Stimulated activated naive CD4-positive, alpha-beta T cell (primary cell): ENCODE measurements at places on chromosomes 7 and 10.

DNA sequence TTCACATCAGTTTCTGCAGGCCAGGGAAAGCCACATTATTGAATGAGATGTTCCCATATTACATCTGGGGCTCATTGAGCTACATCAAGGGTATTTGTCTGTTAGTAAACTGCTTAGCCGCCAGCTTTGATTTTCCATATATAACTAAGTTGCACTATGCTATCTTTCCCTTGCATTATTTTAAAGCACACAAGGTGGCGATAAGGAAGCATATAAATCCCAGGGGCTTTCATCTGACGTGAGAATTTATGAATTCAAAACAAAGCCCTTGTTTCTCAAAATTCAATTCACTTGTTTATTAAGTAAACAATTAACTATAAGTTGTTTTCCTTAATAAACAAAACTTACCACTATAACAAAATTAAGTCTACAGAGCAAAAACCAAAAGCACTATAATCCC, 334.1 kb upstream of the TPK1 start:
- no peak for DNase-seq

DNA sequence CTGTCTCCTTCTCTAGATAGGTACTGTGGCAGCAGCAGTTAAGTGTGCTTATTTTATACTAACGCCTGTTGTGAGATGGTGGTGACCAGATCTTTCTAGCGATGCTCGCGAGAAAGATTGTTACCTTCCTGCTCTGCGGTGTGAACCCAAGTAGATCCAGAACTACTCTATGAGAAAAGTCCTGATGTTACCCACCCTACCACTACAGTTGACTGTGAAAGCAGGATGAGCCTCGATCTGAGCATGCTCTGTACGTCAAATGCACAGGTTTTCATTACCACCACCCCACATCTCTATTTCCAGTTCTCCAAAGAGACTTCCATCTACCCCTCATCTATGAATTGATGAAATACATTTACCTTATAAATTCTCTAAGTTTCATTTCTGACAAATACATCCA, 64.6 kb upstream of the KCTD7 start:
- no peak for DNase-seq

DNA sequence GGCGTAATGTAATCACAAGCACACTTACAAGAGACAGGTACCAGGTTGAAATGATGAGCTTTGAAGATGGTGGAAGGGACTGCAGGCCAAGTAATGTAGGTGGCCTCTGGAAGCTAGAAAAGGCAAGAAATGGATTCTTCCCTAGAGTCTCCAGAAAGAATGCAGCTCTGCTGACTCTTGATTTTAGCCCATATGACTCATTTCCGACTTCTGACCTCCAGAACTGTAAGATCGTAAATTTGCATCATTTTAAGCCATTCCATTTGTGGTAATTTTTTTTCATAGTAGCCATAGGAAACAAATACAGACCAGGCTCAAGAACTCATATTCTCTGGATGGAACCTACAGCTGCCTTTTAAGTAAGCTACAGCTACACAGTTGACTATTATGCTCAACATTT, 315.5 kb downstream of the MAGI2 start:
- no peak for DNase-seq

DNA sequence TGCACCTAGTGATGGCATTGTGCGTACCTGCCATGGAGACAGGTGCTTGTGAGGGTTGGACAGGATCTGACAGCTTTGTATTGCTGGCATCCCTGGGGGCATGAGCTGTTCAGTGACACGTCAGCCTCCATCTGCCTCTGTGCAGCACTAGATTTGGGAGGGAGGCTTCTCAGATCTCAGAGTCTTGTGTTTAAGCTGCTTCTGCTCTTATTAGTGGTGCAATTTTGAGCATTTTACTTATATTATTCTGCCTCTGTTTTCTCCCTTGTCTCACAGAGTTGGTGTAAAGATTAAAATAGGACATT, 5.1 kb downstream of the ARHGAP22 start:
- no peak for DNase-seq

DNA sequence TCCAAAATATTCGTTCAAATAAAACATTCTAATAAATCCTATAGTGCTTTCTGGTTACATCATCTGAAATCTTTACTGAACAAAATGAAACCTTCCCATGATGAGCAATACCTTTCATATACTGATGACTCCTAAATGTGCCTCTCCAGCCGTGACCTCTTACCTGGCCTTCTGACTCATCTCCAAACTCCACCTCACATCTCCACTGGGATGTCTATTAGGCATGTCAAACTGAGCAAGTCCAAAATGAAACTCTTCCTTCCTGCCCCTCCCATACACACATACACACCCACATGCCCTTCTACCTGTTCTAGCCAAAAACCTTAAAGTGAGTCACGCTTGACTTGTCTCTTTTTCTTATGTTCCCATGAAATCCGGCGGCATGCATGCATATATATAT, 22.9 kb downstream of the GSAP start:
- DNase-seq: no peak

GRCh38 chr10:15224948-15225347, 56.5 kb upstream of the NMT2 start:
- no peak for DNase-seq

- DNase-seq: no peak
Observed at GRCh38 chr10:58979711-58980110, 196.7 kb upstream of the PHYHIPL start.

DNA sequence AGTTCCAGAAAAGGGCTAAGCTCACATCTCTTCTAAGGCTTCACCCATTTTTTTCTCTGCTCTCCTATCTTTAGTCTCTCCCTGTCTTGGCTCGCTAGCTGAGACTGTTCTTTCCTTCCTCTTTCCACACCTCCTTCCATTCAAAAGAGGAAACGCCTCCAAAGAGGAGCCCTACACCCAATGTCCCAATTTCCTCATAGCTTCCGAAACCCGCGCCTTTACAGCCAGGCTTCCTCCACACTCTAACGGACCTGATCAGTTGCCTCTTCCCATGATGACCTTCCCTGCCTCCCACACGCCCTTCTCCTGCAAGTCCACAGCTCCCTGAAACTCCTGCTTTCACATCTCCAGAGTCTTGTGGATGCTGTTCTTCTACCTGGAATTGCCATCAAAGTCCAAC, 71.7 kb downstream of the COBL start:
- no peak for DNase-seq

DNA sequence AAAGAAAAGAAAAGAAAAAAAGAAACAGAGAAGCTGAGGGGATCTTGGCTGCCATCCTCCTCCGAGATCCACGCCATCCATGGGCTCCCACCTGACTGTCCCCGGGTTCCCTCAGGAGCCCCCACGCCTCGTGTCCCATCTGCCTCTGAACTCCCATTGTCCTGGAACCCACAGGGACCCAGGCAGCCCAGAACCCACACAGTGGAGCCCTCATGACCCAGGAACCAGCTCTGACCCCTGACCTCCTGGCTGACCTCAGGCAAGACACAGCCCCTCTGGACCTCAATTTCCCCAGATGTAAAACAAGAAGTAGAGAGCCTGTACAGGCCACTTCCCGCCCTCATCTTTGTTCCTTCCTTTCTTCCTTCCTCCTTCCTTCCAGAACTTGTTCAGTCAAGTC, 40.4 kb downstream of the RASGEF1A start:
- DNase-seq: no peak

- no peak for DNase-seq
Observed at GRCh38 chr7:24705461-24705954, 51.8 kb downstream of the GSDME start.

GRCh38 chr7:151903249-151904032, 26.5 kb upstream of the PRKAG2 start:
- DNase-seq: no peak

DNA sequence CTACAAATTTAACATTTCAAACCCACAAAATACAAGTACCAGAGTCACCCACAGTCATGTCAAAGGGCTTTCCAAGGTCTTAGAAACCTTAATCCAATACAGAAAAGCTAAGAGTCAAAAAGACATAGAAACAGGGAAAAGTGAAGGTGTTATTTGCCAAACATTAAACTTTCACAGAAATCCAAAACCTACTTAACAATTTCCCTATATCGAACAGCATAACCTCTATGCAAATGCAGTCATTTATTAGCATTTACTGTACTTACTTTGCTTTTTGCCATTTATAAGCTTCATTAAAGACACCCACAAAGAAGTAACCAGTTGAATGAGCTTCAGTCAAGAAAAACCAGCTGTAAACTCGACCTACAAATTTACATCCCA, 1.6 kb downstream of the PANK1 start:
- DNase-seq: no peak

DNA sequence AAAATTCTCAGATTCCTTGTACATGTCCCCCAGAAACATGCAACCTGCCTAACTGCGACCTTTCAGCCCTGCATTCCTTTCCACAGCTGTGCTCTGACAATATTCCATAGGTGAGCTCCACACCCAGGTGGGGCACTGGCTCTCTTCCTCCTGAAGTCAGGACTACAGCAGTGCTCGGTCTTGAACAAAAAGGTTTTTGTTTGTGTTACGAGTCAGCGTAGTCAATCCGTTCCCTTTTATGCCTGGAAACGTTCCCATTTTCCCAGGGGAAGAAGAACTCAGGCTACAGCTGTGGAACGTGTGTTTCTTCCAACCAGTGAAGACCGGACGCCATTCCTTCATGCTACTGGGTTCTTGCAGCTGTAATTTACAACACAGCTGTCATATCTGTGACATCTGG, 52.4 kb upstream of the PFKP start:
- DNase-seq: no peak

GRCh38 chr7:70489813-70490212, 642.1 kb upstream of the GALNT17 start:
- no peak for DNase-seq
